ENCODE measurements at places on chromosomes 16 and 17. TPM values are rescaled to one million over a fixed set of nuclear protein-coding genes. Genes with fewer than 3 reads are reported as not detected.
A peak's percentile ranks its signal among the peaks of the same experiment; 100 is the strongest.

GPR139 gene
- not detected for total RNA-seq

- DNase-seq, result peak; percentile 54
- H3K27me3 ChIP-seq, result no peaks in the 10 kb centered on the region
- peaks cover 9% of the 10 kb centered on the region for H3K4me1 ChIP-seq
- no peak overlapping the region for H3K27ac ChIP-seq
- H3K36me3 ChIP-seq, result no peaks in the 10 kb centered on the region
Observed at GRCh38 chr17:63911657-63912100, 621 bp upstream of the CSHL1 start.

DNA sequence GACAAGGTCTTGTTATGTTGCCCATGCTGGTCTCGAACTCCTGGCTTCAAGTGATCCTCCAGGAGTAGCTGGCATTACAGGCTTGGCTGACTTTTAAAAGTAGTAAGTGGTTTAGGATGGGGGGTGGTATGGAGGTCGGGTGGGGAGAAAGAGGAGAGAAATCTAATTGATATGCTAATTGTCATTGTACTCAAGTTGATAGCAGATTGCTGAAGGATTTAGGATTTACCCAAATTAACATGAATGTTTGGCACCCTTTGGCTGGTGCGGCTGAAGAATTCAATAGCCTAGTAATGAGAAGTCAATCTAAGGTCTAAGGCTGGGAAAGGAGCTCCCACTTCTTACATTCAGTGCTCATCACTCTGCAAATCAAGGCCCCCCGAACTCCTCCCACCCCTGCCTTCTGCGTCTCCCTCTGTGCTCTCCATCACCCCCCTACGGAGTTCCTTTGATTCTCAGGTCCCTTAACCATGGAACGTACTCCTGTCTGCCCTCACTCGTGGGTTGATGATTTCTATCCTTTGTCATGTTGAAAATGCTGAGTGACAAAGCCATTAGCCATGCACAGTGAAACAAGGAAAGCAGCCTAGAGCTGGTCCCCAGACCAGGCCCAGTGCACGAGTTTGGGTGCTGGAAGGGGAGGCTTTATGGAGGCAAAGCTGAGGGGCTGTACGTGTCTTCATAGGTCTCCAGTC, 17.3 kb downstream of the CDH13 start:
- H3K27me3 ChIP-seq, result no peaks in the 10 kb centered on the region
- no peaks in the 10 kb centered on the region for H3K36me3 ChIP-seq

GRCh38 chr16:24980077-24980793, 34.9 kb downstream of the ARHGAP17 start:
- peaks cover 12% of the 10 kb centered on the region for H3K4me1 ChIP-seq
- no peaks in the 10 kb centered on the region for H3K27me3 ChIP-seq
- H3K27ac ChIP-seq, result no peak overlapping the region
- H3K4me3 ChIP-seq, result no peak overlapping the region

- H3K4me3 ChIP-seq, result no peak overlapping the region
- no peak overlapping the region for H3K27ac ChIP-seq
Observed at GRCh38 chr16:28891964-28892890, 13.9 kb downstream of the ATP2A1 start.
